ENCODE measurements at places on chromosomes 1 and 21. TPM values are rescaled to one million over a fixed set of nuclear protein-coding genes. Genes with fewer than 3 reads are reported as not detected.

DNA sequence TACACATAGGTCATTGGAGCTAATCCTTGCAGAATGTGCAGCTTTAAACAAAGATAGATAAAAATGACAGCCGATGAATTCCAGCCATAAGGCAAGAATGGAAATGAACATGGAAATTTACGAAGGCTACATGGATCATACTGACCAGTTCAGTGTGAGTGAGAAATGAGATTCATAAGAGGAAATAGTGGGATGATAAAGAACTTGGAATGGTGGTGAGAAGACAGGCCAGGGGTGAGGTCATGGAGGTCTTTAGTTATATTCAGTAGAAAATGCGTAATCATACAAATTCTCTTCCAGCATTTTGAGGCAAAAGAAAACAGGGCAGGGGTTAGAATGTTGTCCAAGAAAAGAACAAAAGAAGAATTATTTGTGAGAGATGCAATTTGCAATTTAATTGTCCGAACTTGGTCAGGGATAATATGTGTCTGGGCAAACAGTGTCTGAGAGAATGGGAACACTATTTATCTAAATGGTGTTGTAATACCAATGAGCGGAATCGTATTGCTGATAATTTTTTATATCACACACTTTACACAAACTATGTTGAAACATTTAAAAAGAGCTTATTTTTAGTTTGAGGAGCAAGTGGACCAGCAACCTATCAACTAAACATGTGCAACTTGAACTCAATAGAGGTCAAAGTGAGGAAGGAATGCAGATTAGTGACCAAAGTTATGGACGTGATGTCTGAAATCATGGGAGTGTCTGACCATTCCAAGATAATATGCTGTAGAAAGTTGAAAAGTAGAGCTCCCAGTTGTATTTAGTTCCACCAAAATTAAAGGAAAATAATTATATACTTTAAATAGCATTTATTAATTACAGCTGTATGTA lies 739.0 kb upstream of the NCAM2 start:
- no peak for DNase-seq

The LENEP gene
- not detected for total RNA-seq

DNA sequence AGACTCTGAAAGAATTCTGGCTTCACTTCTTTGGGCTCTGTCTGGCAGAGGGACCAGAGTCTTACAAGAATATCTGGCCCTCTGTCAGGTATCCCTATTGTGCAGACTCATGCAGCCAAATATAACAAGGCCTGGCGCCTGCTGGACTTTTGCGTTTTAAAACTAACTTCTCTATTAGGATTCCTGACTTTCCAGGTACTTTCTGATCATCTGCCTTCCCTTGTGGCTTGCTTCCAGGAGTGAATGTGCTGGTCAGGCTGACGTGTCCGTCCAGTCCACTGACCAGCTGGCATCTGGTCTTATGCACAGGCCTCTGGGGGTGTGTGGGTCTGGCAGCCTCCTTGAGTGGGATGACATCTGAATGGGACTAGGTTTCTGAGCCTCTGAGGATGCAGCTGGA lies 8.6 kb upstream of the RAB29 start:
- DNase-seq, result no peak

- no peak for DNase-seq
These were observed 18.3 kb upstream of the RNU1-4 start for GRCh38 chr1:16721871-16722641.

The RAB7B gene
- 18.7 TPM for total RNA-seq

Data from mucosa of gallbladder (tissue), 1 donor.